ENCODE measurements at places on chromosomes 1 and 21.

- peak; percentile 55 for DNase-seq
These were observed 46.2 kb downstream of the DYRK1A start for GRCh38 chr21:37412603-37413360.

DNA sequence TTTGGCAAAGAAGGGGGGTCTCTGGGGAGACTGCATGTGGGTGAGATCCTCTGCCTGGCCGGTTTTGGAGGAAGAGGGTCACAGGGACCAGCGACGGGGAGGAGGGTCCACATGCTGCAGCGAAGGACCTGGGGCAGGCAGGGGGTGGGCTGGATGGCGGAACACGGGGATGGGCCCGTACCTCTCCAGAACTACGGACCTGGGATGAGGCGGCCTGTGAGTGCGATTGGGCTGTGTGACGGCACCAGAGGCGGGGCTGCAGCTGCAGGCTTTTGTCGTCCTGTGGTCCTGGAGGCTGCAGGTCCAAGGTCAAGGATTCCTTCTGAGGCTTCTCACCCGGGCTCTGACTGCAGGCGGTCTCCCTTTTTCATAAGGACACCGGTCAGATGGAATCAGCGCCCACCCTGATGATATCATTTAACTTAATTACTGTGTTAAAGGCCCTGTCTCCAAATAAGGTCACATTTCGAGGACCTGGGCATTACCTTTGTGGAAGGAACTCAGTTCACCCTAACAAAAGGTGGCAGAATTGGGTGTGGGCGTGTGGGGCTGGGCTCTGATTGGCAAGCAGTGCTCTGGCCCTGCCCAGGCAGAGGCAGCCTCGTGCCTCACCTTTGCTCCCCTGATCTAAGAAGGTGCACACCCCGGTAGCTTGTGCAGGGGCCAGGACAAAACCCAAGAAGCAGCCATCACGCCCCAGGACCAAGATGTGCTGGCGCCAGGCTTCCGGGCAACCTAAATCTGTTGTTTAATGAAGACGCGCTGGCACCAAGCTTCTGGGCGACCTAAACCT is 60.0 kb upstream of the TRAPPC10 start:
- DNase-seq: no peak

GRCh38 chr21:36288651-36289243 is 31.2 kb upstream of the MORC3 start:
- no peak for DNase-seq

GRCh38 chr21:21807598-21807903 is 809.3 kb downstream of the NCAM2 start:
- DNase-seq: no peak

- DNase-seq: peak; percentile 60
These were observed 62.6 kb upstream of the SPAG17 start for GRCh38 chr1:118247593-118247992.

DNA sequence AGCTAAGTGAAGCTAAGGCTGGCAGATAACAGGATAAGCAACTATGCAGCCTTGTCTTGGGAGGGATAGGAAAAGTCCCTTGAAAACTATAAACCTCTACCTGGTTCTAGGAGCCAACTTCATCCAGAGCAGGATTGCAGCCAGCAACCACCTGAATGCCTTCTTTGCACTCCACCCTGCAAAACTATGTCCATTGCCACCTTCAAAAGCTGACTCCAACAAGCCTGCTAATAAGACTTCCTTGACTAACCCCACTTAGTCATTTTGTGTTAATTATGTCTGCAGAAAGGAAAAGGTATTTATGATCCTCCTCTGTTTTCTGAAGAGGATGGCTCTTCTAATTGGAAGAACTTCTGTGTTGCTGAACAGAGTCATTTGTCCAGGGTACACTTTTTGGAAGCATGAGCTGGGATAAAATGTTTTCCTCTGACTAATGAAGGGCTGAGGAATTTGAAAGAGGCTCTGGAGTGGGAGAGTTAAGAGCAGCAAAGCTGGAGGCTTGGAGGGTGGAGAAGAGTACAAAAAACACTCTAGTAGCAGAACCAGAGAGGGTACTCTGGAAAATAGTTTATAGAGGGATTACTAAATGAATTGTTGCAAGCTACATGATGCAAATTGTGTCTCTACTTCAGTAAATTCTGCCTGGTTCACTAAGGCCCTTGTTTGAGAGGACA is 9.6 kb upstream of the RIMKLA start:
- no peak for DNase-seq

DNA sequence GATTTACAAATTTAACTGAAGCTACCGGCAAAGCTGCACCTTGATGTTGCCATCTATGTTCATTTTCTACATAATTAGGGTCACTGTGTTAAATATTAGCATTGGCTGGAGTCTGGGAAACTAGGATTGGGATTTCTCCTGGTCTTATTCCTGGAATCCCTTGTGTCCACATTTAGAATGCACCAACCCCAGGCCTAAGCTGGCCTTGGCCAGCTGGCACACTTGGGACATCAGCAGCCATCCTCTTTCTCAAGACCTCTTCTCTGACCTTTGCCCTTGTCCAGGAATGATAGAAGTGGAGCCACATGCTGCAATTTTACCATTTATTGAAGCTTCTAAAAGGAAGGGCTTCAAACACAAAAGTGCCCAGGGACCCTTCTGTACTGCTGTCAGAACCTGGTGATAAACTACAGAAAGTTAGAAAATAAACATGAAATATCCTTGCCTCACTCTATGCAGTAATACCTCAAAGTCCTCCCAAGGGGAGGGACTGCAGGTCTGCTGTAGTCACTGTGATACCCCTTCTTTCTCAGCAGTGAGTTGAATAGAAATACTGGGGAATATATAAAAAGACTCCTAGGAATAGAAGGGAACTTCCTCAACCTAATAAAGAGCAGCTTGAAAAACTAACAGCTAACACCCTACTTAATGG is 13.7 kb upstream of the PIGC start:
- DNase-seq: no peak

GRCh38 chr1:59898927-59899326 is 27.6 kb downstream of the CYP2J2 start:
- DNase-seq: no peak

DNA sequence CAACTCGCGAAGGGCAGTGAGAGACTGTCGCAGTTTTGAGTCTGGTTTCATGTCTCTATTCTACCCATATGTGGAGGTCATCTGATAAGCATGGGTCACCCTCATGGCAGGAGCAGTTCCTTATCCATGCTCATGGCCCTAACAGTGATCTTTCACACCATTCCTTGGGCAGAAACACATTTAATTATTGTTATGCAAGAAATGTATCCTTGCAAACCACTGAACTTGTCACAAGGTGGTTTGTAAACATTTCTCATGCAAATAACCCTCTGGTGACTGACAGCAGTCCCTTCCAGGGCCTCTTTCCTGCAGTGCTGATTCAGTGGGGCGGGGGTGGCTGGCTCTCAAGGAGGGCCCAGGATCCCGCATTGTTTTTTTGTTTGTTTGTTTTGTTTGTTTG is 421.4 kb upstream of the RUNX1 start:
- peak; percentile 77 for DNase-seq

DNA sequence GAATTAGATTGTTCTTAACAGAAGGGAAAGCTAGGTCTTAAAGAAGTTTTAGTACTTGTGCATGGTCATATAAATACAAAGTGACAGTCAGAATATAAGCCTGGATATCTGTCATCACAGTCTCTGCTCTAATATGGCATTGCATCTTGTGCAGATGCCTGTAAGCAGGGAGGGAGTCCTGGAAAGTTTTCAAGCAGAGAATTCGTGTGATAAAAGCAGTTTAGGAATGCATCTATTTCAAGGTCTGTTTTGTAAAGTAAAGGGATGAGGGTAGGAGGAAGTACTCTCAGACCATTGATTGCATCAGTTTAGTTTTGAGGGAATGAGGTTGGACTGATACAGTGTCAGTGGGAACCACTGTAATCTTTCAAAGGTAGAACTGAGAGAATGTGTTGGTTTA is 30.6 kb downstream of the IARS2 start:
- peak; percentile 61 for DNase-seq

- DNase-seq: no peak
These were observed 201.3 kb downstream of the NCAM2 start for GRCh38 chr21:21199342-21200102.

GRCh38 chr1:185420588-185421081 is 103.6 kb upstream of the IVNS1ABP start:
- no peak for DNase-seq

- DNase-seq: no peak
These were observed 1.3 kb downstream of the SDCCAG8 start for GRCh38 chr1:243257189-243257588.

DNA sequence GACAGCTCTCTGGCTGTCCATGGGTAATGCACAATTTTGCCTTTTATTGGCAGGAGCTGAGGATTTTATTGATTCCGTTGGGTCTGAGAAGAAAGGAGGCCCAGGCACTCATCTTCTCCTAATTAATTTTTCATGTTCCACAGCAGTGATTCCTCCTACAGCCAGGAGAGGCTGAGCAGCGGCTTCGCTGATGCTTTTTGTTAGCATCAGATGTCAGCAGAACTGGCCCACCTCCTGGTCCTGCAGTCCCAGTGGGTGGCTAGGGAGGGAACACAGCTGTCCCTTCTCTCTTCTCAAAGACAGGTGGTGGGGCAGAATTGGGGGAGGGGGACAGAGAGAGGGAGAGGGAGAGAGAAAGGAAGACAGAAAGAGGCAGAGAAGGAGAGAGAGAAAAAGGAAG is 5.7 kb downstream of the MT1HL1 start:
- DNase-seq: no peak

GRCh38 chr21:38295997-38296764 is 39.4 kb downstream of the KCNJ15 start:
- DNase-seq: no peak

DNA sequence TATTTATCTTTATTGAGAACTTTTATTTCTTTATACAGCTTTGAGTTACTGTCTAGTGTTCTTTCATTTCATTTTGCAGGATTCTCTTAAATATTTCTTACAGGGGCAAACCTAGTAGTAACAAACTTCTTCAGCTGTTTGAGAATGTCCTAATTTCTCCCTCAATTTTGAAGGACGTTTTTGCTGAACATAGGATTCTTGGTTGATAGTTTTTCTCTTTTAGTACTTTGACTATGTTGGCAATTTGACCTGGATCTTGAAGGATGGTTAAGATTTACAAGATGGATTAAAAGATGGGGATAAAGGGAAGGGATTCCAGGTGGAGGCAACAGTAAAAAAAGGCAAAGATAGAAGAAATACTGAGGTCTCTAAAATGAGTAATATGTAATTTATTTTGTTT is 38.9 kb downstream of the XPR1 start:
- peak; percentile 16 for DNase-seq

- DNase-seq: peak; percentile 30
These were observed 8.9 kb upstream of the LEMD1 start for GRCh38 chr1:205430696-205431305.

DNA sequence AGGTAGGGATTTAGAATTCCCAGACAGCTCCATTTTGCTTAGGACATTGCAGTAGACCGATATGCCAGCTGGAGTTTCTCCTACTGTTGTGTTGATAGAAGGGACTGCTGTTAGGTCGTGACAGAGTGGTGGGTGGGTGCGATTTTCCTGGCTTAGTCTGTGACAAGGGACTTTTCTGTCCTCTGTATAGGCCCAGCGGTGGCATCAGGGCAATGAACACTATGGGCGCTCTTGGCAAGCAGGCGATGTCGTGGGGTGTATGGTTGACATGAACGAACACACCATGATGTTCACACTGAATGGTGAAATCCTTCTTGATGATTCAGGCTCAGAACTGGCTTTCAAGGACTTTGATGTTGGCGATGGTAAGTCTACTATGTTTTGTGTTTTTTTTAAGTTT is 321.8 kb downstream of the ZP4 start:
- DNase-seq: no peak

DNA sequence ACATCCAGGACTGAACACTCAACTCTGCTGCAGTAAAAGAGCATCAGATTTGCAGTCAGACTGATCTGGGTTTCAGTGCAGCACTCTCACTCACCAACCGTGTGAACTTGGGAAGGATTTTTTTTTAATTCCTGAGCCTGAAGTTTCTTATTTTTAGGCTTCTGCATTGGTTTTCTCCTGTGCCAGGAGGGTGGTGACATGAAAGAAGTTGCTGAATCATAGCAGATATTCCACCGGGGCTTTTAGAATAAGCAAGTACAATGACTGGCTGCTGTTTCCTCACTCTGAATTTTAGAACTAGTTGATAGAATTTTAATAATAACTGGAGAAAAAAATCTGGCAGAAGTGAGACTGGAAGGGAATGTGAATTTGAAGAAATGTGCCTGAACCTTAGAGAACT is 11.6 kb downstream of the ADAM30 start:
- no peak for DNase-seq

GRCh38 chr1:94611681-94612475 is 70.3 kb upstream of the F3 start:
- no peak for DNase-seq

DNA sequence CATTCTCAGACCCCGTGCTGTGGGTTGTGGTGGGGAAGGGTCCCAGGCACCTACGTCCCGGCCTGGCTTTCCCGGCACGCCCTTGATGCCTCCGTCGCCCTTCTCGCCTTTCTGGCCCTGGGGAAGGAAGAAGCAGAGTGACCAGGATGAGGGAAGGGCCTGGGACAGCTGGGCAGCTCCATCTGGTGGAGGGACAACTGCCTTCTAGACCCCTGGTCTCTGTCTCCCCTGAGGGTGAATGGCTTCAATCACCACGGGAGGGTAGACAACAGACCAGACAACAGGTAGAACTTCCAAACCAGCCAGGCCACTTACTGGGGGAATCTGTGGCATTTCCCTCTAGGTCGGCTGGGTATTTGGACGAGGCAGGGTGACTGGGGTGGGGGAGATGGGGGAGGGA is 11.9 kb downstream of the COL16A1 start:
- no peak for DNase-seq

GRCh38 chr1:1665815-1666251 is 7.0 kb upstream of the CDK11B start:
- DNase-seq: peak; percentile 8
